Activated CD4-positive, CD25-positive, alpha-beta regulatory T cell (primary cell): ENCODE measurements at places on chromosomes 5 and 9.

GRCh38 chr5:179326122-179326927, 18.9 kb downstream of the ADAMTS2 start:
- no peak for DNase-seq

DNA sequence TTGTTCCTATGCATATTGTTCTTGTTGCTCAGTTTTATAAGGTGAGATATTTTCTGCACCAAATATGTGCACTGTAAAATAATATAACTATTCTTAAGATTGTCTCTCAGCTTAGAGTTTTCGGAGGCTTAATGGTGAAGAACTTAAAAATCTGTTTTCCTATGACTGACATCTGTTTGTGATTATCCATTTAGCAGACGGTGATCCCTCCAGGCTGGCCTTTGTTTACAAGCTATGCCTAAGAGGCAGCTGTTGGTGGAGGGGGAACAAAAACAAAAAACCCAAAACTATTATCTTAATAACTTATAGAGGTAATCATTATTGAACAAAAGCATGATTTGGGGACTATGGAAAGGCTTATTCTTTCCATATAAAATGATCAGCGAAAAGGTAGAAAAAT, 658 bp downstream of the PDCD1LG2 start:
- DNase-seq, result no peak

GRCh38 chr9:107838766-107839165, 349.2 kb upstream of the KLF4 start:
- no peak for DNase-seq

GRCh38 chr9:105679257-105680022, 14.9 kb upstream of the TMEM38B start:
- no peak for DNase-seq

DNA sequence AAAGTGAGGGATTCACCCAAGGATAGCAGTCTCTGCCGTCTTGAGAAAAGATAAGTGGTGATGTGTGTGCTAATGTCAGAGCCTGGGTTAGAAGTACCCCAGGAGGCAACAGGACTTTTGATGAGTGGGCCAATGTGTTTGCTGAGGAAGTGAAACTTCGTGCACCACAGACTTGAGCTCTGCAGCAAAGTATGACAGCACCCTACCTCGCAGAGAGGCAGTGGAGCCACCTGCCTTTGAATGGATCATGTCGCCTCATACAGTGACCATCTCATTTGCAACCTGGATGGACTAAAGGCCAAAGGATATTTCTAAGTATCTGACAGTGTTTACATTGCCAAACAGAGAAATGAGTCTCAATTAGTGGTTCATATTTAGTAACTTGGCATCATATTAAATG, 593.9 kb upstream of the GRAMD2B start:
- DNase-seq, result no peak

GRCh38 chr9:129343424-129344375, 165.6 kb upstream of the IER5L start:
- no peak for DNase-seq

DNA sequence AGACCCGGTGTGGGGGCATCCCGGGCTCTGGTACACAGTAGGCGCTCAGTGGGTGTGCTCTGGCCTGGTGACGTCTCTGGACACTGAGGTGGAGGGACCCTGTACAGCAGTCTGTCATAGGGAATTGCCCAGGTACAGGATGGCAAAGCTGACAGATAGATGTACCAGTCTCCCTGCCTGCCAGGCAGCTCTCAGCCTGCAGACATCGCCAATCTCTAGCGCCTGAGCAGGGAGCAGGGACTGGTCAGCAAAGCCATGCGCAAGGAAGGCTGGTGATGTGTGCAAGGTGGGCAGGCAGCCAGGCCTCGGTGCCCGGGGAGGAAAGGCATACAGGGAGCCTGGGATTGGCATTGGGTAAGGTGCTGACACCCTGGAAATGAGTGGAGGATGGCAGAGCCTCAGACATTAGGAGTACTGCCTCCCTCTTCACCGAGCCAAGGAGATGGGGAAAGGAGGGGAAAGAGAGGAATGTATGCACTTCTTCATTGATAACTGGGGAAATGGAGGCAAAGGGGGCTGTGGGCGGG, 33.9 kb upstream of the BRD3 start:
- no peak for DNase-seq

- DNase-seq, result no peak
These were observed 649 bp downstream of the AP3B1 start for GRCh38 chr5:78293851-78294247.

- no peak for DNase-seq
These were observed 48.9 kb upstream of the BOD1 start for GRCh38 chr5:173665326-173665725.

DNA sequence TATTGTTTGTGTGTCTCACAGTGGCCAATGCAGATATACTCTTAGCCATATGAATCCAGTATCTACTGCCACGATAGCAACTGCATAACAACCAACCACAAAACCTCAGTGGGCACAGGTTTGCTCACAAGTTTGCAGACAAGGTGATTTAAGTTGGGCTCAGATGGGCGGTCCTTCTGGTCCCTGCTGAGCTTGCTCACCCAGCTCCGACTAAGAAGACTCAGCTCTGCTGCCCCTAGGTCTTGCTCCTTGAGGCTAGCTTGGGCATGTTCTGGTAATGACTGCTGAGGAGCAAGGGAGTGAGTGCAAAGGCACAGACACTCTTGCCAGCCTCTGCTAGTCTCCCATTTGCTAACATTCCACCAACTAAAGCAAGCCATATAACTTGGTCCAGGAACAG, 52.6 kb downstream of the MTX3 start:
- DNase-seq, result no peak

GRCh38 chr5:37029436-37029835, 152.9 kb downstream of the NIPBL start:
- DNase-seq, result no peak

GRCh38 chr9:93959739-93960154, 4.6 kb upstream of the BARX1 start:
- DNase-seq, result no peak

- no peak for DNase-seq
These were observed 253.5 kb downstream of the SEC61B start for GRCh38 chr9:99475401-99476065.
